ENCODE measurements at places on chromosomes 2 and 18.

- DNase-seq, result no peak
Observed at GRCh38 chr2:28206762-28207161, 185.9 kb upstream of the FOSL2 start.

GRCh38 chr2:127606625-127607398 is 39.1 kb upstream of the GPR17 start:
- no peak for DNase-seq

GRCh38 chr18:75154997-75155396 is 53.9 kb downstream of the PTGR3 start:
- DNase-seq, result no peak

DNA sequence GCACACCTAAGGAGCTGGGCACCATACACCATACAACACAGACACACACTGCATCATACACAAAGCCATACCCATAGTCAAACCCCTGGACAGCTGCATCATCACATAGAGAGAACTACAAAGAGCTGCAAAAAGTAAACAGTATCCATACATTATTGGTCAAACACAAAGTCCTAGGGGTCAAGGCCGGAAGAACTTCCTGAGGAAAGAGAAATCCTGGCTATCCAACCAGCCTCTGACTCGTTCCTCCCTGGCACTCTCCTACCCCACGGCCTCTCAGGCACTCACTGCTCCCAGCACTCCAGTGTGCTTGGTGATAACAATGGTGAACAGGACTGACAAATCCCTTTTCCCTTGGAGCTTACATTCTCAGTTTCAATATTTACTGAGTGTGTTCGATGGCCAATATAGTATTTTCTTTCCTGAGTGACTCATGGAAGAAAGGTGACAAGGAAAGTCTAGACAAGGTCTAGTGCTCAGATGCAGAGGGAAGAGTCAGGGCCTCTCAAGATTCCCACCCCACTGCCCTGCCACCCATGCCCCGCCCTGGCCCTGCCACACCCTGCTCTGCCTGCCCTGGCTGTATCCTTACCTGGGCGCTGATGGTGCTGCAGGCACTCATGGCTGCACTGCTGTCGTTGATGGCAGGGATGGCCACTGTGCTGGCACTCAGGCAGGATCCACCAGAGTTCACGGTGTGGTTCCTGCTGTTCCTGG is 3.4 kb downstream of the CFAP65 start:
- no peak for DNase-seq

DNA sequence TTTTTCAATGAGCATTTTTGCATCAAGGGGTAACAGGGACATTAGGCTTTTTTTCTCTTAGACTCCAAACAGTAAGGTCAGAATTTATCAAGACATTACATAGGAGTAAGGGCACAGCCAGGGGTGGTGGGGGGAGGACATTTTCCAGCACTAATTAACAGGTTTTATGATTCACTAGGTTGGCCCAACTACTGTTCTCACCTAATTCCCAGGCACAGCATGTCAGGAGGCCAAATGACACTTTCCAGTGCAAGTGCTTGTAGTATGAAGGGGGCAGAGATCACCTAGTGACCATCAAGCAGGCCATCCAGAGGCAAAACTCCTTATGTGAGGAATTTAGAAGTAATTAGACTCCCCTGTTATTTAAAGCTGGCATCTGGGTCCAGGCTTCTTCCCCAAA is 3.9 kb upstream of the MBD2 start:
- DNase-seq, result no peak

All from activated gamma-delta T cell (primary cell).